GM03348 (cell line): ENCODE measurements at places on chromosomes 3 and 15.
A peak's percentile ranks its signal among the peaks of the same experiment; 100 is the strongest.

GRCh38 chr15:35657679-35658311 lies 111.8 kb upstream of the DPH6 start:
- peak; percentile 55 for DNase-seq

DNA sequence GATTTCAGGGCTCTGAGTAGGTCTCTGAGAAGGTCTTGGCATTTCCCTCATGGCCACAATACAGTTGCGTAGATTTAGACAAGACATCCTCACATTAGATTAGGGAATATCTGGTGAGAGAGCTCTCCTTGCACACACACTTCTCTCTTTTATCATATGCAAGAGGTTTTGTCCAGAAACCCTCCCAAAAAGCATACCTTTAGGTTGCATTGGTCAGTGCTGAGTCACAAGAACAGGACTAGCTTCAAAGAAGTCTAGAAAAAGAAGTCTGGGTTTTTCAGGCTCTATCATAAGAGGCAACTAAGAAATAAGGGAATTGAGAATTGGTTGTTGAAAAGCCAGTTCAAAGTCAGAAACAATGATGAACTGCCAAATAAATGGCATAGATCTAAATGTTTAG lies 40.1 kb upstream of the MITF start:
- no peak for DNase-seq

- peak; percentile 52 for DNase-seq
These were observed 96.7 kb downstream of the TP63 start for GRCh38 chr3:189727898-189728297.

DNA sequence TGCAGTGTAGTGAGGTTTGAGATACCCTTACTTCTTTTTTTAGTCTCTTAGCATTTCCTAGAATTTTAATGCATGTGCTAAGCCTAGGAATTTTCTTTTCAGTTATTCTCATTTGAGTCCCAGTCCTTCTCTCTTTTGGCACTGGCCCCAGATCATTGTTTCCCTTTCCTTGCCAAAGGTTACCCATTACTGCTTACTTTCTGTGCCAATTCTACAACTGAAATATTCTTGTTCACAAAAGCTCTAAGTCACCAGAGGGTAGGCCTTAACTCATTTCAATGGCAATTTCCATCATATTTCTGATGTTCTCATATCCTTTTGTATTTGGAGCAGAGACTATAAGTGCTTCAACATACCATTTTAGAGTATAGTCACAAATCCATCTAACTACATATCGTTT lies 199.6 kb upstream of the CBLB start:
- no peak for DNase-seq

GRCh38 chr3:78140866-78141265 lies 1101.0 kb downstream of the ROBO2 start:
- DNase-seq, result no peak

GRCh38 chr3:4409971-4410573 lies 57.0 kb downstream of the SUMF1 start:
- DNase-seq, result no peak

GRCh38 chr3:71341721-71342120 lies 241.8 kb downstream of the FOXP1 start:
- peak; percentile 75 for DNase-seq

- no peak for DNase-seq
These were observed 32.2 kb downstream of the ATP13A4 start for GRCh38 chr3:193522473-193522872.

GRCh38 chr3:183081459-183082183 lies 17.7 kb downstream of the MCCC1 start:
- DNase-seq, result no peak

DNA sequence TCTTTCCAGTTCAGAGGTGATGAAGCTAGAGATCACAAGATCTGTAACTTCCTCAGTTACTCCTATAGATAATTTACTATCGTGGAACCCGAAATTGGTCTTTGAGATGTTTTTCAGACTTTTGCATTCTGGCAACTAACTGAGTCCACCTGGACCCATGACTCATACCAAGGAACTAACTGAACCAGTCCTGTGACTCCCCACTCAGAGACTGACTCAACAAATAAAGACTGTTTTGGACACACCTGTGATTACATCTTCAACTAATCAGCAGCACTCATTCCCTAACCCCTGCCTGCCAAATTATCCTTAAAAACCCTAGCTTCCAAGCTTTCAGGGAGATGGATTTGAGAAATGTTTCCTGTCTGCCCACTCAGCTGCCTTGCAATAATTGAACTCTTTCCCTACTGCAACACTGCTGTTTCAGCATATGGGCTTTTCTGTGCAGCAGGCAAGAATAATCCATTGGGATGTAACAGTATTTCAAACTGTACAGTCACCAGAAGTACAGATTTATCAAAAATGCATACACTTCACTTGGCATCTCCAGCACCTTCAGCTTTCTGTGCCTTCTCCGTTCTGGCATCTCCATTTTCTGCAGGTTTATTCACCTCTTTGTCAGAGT lies 57.7 kb downstream of the GATM start:
- no peak for DNase-seq

GRCh38 chr3:143998266-143998665 lies 26.6 kb downstream of the DIPK2A start:
- DNase-seq, result no peak

DNA sequence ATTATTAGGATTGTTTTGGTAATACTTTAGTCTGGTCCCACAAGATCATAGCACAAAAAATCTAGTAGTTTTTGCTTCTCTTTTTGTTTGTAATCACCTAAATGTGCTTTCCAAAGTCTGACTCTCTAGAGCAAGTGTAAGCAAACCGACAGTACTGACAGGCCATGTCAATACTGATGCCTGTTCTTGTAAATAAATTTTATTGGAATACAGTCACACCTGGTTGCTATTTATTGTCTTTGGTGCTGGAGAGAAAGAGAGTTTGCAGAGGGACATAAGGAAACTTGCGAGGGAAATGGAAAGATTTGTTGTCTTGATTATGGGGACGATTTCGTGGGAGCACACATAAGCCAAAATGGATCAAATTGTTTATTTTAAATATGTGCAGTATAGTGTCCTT lies 77.5 kb downstream of the NAALADL2 start:
- no peak for DNase-seq

GRCh38 chr3:170338690-170339340 lies 18.7 kb upstream of the SKIL start:
- DNase-seq, result no peak

GRCh38 chr3:184652465-184652864 lies 59.4 kb downstream of the MAGEF1 start:
- no peak for DNase-seq

DNA sequence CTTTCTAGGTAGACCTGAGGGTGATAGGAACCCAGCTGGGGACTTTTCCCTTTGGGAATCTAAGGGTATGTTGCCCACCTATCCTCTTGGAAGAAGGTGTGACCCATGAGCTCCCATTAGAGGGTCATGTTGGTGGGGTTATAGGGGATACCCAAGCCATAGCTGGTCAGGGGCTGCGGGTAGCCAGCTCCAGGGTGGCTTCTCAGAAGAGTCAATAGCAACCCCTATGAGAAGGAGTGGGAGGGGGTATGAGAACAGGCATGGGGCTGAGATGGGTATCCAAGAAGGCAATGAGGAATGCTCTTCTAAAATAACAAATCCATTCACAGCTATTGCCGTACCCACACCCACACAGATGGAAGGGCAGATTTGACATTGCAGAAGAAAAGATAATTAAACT lies 217.8 kb downstream of the UACA start:
- DNase-seq, result no peak

- no peak for DNase-seq
These were observed 13.6 kb downstream of the PRR20G start for GRCh38 chr3:127274200-127274760.

GRCh38 chr15:95298729-95299128 lies 1031.8 kb upstream of the NR2F2 start:
- DNase-seq, result no peak

DNA sequence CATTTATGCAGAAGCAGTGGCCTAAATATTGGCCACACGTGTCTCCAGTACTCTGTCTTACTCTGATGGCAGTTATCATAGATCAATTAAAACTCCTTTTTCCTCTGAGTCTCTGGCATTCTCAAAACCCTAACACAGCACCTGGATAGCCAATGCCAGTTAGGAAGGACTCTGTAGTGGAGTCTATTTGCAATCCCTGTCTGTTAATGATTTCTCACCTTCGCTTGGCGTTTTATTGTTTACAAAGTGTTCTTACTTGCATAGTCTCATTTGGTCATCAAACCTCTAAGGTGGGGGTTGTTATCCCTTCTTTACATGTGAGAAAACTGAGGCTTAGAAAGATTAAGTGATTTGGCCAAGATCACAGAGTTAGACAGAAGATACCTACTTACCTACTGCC lies 258.8 kb downstream of the IL5RA start:
- DNase-seq, result no peak

DNA sequence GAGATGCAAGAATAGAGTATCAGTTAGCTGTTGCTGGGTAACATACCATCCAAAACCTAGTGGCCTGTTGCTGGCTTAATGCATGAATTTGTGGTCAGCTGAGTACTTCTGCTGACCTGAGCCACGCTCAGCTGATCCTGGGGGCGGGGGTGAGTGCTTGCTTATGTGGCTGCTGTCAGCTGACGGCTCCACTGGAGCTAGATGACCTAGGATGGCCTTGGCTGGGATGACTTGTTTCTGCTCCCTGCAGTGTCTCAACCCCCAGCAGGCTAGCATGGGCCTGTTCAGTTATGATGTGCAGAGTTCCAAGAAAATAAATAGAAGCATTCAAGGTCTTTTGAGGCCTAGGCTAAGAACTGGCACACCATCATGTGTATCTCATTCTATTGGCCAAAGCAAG lies 63.9 kb downstream of the FBLN2 start:
- no peak for DNase-seq

DNA sequence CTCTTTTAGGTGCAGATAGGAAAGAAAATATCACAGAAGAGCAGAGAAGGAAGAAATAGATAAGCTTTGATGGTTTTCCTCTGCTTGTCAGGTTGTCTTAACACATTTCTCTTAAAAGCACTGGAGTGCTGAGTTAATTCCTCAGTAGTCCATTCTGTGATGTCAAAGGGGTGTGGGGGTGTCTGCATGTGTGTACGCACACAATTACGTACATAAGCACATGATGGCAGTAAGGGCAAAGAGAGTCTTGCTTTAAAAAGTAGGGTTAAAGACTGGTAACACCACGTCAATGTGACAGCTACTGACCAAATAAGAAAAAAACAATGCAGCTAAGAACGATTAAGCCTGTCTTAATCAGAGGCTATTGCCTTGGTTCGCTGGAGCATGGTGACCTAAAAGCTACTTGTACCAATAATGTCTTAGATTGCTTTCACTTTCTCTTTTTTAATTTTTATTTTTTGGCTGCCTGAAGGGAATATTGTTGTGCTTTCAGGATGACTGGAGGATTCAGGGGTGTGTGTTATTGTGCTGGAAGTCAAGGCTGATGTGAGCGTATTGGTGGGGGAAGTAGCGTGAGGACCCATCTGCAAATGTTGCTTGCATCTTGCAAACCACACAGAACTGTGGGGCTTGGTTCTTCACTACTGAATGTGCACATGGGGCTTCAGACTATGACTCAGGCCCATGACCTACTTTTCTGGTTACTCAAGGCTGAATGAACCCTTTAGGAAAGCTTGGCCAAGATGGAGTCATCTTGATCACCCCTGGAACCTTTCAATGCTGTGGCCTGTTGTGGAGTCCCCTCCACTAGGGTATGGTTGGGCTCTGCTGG lies 417.8 kb upstream of the TPM1 start:
- DNase-seq, result peak; percentile 76

GRCh38 chr3:131962982-131963381 lies 71.8 kb downstream of the CPNE4 start:
- DNase-seq, result no peak

DNA sequence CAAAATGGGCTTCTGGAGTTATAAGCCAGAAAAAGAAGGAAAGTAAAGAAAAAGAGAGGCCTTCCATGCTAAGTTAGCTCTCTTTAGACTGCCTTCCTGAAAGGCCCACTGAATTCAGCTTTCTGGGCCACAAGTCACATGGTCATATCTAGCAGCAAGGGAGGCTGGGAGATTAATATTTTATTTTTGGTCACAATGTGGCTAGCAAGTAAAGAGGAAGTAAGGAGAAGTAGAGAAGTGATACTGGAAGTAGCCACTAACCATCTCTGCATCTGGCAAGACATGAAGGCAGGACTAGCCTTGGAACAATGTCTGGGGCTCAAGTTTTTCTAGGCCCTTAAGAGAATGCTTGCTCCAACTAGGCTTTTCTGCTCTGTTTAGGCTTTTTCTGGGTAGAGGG lies 81.8 kb upstream of the UBE2E1 start:
- DNase-seq, result no peak

DNA sequence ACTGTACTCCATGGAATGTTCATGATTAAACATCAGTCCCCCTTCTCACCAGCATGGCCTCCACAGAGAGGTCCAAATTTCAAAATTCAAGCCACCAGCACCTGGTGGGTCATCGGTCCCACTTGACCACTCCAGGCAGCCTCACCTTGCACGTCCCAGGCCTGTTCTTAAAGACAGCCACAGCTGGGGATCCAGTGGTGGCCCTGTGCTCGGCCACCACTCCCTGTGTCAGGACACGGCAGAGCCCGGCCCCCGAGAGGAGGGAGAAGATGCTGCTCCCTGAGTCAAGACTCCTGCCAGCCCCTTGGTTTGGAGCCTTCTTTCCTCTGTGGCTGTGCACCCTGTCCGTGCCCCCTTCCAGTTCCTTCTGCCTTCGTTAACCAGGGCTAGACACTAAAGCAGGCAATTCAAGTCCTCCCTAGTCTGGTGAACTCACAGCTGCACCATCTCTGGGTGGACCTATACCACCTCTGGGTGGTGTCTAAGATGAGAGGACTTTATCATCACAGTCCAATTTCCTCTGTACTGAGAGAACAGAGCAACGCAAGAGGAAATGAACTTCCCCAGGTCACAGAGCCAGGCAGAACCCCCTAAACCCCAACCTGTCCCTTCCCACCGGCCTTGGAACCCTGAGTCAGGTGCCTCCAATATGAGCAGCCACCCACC lies 97.1 kb downstream of the MEGF11 start:
- DNase-seq, result no peak

DNA sequence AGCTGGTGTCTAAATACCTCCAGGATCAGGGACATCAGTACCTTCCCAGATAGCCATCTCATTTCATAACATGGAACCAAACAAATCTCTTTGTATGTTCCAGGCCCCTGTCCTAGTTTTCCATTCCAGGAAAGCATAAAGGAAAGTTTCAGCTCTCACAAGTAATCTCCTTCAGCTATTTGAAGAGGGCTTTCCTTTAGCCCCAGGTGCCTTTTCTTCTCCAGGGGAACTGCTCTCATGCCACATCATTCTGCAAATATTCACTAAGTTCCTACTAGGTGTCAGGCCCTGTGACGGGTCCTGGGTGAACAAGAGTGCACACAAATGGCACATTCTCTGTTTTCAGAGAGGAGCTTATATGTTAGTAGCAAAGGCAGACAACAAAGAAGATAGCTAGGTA lies 136.1 kb downstream of the ADAMTS9 start:
- no peak for DNase-seq
